SK-N-SH treated with all-trans-retinoic acid at 6 μM for 48 hours (cell line): ENCODE measurements at places on chromosomes 7 and 10.

GRCh38 chr10:4947039-4947634 lies 16.1 kb upstream of the AKR1C1 start:
- ATAC-seq: no peak

- no peak for ATAC-seq
These were observed 50.6 kb upstream of the FZD9 start for GRCh38 chr7:73382934-73383503.

DNA sequence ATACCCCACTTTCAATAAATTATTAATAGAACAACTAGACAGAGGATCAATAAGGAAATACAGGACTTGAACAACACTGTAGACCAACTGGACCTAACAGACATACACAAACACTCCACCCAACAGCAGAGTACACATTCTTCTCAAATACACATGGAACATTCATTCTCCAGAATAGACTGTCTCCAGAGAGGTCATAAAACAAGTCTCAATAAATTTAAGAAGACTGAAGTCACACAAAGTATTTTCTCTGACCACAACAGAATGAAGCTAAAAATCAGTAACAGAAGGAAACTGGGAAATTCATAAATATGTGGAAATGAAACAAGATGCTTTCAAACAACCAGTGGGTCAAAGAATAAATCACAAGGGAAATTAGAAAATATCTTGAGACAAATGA lies 119.8 kb downstream of the SMURF1 start:
- ATAC-seq: peak; percentile 11; the same call in 1 of the 3 replicates

GRCh38 chr10:69684020-69684980 lies 54.3 kb downstream of the FAM241B start:
- peak; percentile 23 for ATAC-seq

- no peak for ATAC-seq
These were observed 167.2 kb upstream of the AKR1E2 start for GRCh38 chr10:4658777-4659176.

DNA sequence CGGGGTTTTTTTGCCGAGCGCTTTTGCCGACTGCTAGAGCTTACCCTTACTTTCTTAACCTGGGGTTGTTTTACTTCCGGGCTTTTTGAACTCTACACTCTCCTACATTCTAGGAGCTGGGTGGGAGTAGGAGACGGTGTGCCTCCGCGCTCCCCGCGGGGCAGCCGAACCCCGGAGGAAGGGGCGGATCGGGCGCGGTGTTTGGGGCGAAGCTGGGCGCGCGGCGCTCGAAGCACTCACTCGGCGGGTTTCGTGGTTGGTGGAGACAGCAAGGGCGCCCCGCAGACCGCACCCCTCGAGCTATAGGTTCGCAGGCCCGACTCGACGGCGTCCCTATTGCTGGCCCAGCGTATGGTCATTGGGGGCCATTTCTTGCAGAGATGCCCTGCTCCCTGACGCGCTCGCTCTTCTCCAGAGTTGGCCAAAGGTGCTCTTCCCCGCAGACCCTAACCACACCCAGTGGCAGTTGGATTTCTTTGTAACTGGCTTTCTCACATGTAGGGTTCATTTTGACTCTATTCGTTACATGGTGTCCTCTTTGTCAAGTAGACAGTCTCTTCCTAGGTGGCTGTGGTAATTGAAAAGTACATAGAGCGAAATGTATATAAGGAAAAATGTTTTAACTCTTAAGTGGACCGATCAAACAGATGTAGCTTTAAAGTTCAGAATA lies 364 bp downstream of the ZNF518A start:
- ATAC-seq: peak; percentile 91

- no peak for ATAC-seq
These were observed 254.8 kb downstream of the MAD1L1 start for GRCh38 chr7:1977876-1978441.

DNA sequence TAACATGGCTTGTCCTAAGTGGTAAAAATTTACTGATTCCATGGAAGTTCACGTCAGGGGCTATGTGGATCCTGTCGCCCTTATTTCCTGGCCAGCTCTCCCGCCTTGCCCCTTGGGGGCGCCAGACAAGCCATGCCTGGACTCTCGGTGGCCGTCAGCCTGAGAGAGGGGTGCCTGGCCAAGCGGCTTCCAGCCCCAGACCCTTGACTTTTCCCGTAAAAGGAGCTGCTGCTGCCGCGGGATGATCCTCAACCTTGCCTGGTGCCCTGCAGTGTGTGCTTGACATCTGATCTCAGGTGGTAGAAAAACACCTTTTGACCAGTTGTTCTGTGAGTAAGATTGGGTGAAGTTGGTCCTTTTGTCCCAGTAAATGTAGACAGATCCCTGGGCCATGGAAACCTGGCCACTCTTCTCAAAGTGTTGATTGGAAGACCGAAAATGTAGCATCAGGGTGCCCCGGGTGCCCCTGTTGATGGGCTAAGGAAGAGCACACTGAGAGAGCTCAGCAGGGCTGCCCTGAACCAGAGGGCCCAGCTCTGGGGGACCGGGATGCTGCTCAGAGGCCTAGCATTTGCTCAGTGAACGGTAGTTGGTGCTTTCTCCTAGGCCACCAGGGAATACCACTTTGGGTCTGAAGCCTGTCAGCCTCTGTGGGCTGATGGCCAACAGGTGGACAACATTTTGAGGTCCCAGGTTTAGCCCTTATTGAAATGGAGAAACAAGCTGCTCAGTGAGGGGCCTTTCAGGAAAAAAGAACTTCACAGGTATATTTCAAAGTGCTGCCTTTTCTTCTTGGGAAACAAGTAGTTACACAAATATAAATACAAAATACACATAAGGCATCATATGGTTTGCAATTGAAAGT lies 162.5 kb downstream of the LRMDA start:
- ATAC-seq: no peak

DNA sequence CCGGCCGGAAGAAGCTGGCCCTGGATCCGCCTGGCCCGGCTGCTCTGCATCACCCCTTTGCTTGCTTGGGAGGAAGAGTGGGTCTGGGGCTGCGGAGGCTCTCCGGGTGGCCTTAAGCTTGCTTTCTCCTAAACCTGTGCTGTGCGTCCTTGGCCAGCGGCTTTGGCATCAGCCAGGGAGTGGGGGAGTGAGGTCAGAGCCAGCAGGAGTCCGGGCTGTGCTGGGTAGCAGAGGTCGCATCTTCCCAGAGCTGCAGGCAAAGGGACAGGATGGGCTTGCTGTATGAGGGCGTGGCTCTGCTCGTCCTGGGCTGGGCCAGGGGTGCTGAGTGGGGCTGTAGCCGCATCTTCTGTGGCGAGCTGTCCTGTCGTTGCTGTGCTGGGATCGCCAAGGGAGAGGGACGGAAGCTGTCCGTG lies 21.1 kb downstream of the BNIP3 start:
- ATAC-seq: no peak

DNA sequence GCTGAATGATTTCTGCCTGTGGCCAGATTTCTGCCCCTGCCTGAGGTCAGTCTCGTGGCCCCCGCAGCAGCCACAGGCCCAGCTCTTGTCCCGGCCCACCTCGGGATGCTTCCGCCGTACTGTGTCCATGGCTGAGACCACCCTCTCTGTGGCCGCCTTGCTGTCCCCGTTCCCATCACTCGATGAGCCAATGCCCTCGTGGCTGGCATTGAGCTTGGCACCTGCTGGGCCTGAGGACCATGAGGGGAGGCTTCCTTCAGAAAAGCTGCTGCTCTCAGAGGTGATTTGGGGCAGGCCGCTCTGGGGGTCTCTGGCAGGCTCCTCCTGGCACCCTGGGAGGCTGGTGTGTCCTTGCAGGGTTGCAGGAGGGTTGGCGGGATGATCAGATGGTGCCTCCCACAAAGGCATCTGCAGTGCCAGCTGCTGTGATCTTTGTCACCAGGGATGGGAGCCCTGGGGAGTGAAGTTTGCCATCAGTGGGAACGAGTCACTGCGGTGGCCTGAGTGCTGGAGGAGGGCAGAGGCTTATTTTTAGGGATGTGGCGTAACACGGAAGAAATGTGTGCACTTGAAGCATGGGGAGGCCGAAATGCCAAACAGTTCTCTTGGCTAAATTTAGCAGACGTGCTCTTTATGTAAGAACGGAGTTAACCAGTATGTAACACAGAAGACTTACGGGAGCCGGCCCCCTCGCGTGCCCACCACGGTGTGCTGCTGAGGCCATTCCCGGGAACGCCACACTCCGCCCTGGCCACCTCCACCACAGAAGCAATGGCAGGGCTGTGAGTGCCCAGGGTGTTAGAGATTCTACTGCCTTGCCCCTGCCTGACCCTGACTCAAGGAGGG lies 47.7 kb downstream of the VIPR2 start:
- ATAC-seq: no peak

GRCh38 chr7:115410434-115410820 lies 488.5 kb downstream of the MDFIC start:
- no peak for ATAC-seq

DNA sequence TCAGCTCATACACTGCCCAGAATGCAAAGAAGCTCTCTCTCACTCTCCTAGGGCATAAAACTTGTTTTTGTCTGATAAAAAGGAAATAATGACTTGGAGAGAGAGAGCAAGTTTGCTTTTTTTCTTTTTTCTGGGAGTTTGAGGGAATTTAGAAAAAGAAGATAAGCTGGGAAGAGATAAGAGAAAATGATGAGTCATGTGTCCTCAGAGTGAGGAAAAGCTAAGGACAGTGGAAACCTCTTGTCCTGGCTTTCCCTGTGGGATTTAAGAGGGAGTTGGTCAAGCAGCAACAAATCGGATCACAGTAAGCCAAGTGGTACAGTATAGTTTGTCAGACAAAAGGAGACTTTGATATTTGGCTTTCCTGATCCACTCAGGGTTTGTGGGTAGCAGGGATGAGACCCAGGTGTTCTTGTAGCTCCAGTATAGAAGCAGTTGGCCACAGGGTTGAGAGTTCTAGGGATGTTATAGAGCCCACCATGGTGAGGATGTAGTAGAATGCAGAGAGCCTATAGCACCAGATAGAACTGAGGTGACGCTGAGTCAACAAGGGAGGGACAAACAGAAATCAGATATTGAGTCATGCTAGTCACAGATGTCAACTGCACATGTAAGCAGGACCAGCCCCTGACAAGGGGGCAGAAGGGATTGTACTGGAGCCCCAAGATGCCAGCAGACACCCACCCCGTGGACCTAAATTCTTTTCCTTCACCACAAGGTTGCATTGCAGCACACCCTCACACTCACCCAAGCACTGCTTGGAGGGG lies 219.3 kb upstream of the TAC1 start:
- no peak for ATAC-seq
